Naive thymus-derived CD8-positive, alpha-beta T cell (primary cell): ENCODE measurements at places on chromosomes 1 and 21. TPM values are rescaled to one million over a fixed set of nuclear protein-coding genes. Genes with fewer than 3 reads are reported as not detected.

Gene GREM2
- total RNA-seq = not detected

- no peak for DNase-seq
These were observed 211.0 kb upstream of the PBX1 start for GRCh38 chr1:164347980-164348379.

DNA sequence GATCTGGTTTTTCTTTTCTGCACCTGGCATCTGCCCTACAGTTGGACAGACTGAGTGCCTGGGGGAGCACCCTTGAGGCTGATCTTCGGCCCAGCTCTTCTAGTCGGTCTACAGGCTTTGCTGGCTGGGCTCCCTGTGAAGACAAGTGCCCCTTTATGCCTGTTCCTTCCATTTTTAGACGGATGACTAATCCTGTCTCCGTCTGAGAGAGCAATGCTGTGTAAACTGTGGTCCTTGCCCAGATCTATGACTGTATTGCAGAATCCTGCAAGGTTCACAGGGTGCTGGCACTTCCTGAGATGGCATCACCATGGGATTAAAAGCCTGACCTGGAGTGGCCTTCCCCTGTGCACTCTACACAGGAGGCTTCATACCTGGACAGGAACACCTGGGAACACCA is 47.6 kb upstream of the SAMD13 start:
- no peak for DNase-seq

Gene DCST2
- 0.83 TPM for total RNA-seq

DNA sequence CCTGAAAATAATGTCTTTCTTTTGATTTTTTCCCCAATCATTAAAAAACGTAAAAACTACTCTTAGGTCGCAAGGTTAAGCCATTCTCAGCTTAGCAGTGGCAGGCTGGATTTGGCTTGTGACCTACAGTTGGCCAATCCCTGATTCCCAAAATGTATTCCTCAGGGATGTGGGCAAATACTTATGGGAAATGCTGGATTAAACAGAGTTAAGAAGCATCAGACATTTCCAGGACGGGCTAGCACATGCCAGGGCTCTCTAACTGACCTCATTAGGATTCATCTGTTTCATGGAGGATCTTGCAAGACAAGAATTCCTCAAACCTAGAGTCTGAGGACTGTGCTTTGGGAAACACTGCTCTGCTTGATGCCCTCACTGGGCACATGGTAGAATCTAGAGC is 982 bp upstream of the IL24 start:
- no peak for DNase-seq

- DNase-seq = no peak
These were observed 1.4 kb upstream of the KLHL21 start for GRCh38 chr1:6603915-6604558.

GRCh38 chr1:228018961-228019721 is 12.3 kb downstream of the WNT3A start:
- DNase-seq = no peak

GRCh38 chr1:235415008-235415904 is 48.0 kb downstream of the TBCE start:
- peak; percentile 52 for DNase-seq

DNA sequence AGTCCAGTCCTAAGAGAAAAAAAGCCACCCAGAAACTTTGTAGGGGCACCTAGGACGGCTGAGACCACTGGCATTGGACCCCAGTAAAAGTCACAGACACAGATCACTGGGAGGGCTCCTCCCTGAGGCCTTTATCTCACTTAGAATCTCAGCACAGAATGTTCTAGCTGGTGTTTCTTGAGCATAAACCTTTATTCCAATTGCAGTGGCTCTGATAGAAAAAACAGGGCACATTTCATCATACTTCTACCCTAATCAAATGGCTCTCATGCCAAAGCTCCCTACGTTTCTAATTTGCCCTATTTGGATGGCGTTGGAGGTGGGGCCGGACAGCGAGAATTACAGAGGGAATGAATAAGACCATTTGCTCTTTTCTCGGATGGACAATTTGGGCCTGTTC is 53.8 kb downstream of the NGF start:
- DNase-seq = no peak

Gene ARHGAP30
- total RNA-seq = 233 TPM

Gene TSPEAR
- not detected for total RNA-seq

Gene ERRFI1
- 2.1 TPM for total RNA-seq
